ENCODE measurements at places on chromosomes 2 and 18.

DNA sequence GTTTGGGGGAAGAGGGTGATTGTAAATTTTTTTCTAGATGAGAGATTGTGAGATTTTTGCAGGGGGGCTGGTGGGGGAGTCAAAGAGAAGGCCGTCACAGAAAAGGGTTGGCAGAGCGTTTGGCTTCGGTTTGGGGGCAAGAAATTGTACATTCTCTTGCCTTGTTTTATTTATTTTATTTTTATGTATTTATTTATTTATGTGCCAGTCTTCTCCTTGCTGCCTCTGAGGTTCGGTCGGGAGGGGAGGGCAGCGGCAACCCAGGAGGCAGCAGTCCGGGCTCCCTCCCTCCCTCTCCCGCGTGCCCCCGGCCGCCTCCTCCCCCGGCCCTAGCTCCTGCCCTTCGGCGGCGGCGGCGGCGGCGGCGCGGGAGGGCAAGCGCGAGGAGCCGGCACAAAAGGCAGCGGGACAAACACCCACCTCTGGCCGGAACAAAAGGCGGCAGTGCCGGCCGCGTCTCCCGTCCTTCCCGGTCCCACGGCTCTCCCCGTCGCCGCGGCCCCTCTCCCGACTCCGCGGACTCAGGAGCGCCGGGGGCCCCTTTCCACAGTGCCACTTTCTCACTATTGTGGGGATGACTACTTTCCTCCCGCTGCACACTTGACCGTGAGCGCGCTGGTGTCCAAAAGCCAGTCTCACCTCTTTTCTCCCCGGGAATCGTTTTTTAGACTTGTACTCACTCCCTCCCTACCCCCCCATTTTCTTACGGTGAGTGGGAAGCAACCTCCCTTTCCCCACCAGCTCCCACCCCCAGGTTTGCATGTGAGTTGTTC lies 1.2 kb downstream of the BCL11A start:
- DNase-seq: no peak

- DNase-seq: no peak
Observed at GRCh38 chr2:219460424-219460926, 25.8 kb downstream of the SPEG start.

DNA sequence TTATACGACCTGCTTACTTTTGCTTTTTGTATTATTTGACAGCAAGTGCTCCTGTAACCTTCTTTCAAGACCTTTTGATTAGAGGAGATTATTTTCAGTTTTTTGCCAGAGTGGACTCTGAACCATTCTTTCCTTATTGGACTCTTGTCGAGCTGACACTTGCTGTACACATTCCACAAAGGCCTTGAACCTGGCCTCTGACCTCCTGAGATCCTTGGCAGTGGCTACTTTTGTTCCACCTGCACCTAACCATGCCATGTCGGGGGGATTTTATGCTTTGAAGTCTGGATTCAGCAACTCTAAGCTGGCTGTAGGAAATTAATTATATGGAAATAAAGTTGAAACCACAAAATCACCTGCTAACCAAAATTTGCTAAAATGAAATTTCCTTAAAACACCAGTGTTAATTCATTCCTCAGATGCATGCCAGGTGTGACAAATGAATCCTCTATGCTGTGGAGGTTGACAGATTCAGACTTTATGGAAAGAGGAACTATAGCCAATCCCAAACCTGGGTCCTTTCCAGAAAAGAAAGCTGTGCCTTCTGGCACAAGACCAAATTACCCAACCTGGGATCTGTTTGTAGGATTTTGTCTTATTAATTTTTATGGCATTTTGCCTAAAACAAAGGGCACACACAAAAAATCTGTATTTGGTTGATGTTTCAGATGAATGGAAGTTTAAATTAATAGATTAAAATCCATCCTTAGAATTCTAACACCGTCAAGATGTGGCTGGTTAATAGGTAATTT lies 110.4 kb downstream of the CDC42EP3 start:
- no peak for DNase-seq

DNA sequence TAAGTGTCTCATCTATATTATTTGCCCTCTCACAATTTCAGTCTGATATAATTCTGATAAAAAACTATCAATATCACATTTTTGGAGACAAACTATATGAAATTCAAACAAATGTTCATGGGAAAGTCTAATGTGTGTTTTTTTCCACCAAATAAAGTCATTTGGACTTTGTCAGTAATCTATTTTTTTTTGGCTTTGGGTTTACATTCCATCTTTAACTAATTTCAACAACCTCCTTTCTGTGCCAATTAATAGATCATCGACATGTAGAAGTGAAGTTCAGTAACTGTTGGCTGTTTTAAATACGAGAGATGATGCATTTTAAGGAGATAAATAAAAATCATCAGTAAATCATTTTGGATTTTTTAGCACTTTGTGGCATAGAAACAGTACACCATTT lies 1623.0 kb upstream of the ACVR2A start:
- DNase-seq: no peak

DNA sequence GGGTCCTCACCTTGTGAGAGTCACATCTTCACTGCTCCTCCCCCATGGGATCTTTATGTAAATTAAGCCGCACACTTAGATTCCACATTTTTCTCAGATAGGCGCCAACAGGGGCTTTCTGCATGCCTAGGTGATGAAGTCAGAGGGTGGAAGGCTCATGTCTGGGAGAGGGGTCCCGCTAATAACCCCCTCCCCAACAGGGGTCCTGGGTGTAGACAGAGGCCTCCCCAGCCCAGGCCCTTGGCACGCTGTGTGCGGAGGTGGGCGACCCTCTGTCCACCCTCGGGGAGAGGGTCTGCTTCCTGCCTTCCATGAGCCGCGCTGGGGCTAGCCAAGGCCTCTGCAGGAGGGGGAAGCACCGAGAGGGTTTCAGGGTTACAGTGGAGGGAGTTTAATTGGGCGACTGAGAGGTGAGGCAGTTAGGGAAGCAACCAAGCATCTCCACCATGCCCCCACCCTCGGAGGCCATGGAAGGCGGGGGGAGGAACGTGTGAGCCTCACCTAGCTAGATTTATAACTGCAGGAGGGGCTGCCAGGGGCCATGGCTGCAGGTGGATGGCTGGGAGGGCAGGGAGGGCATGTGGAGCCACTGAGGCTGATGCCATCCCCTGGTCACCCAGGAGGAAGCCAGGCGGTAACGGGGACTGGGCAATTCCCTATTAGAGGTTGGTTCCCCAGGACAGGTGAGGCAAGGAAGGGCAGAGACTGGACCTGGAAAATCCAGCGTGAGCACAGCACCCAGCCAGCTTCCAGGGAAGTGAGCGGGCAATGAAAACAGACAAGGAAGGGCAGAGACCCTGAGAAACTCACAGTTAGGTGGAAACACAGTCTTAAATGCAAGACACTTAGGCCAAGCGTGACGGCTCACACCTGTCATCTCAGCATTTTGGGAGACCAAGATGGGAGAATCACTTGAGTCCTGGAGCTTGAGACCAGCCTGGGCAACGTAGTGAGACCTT lies 7.7 kb upstream of the PXDN start:
- no peak for DNase-seq

GRCh38 chr18:78911751-78912283 lies 67.8 kb upstream of the SALL3 start:
- no peak for DNase-seq

- no peak for DNase-seq
Observed at GRCh38 chr18:57441071-57441794, 6.1 kb downstream of the ONECUT2 start.

DNA sequence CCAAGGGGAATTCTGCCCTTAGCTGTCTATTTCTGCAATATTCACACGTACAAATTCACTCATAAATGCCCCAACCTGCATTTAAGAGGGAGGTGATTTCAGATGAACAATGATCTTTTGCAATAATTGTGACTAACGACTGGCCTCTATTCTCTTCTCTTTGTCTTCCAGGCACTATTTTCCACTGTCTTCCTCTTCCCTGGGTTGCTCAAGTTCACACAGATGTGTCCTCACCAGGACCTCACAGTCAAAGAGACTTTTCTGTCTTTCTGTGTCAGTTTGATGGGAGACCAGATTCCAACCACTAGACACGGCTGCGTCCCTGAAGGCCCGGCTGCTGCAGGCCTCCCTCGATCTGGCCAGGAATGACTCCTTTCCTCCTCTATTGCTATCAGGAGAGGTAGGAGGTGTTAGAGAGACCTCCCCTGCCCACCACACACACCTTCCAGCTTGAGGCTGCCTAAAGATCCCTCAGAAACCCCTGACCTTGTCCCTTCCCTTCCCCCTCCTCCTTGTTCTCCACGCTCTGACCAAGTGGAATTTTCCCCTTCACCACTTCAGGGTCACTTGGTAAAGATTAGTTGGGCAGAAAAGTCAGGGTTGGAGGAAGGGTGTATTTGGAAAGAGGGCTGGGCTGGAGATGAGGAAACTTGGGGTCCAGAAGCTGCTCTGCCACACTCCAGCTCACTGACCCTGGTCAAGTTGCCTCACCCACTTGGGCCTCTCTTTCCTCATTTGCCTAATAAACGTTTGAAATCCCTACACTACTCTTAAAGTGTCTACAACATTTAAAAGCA lies 109.2 kb upstream of the COPS8 start:
- DNase-seq: no peak

DNA sequence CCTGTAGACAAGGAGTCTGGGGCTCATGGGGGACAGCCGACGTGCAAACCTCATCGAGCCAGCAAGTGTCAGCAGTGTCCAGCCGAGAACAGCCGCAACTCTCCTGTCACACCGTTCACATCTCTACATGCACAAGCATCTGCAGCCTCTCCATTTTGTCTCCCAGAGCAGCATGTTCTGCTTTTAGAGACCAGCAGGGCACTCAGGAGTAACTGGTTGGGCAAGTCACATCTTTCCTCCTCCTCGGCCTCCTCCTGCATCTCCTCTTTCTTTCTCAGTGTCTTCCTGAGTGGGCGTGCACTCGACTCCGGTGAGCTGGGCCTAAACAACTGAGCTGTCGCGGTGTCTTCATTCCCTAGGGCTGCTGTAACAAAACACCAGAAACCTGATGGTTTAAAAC lies 249.9 kb downstream of the SH3BP4 start:
- DNase-seq: no peak

- no peak for DNase-seq
Observed at GRCh38 chr2:180647621-180648020, 332.8 kb upstream of the UBE2E3 start.

- DNase-seq: no peak
Observed at GRCh38 chr2:172908275-172908674, 167.4 kb upstream of the MAP3K20 start.

GRCh38 chr2:73961823-73962615 lies 22.7 kb upstream of the TET3 start:
- no peak for DNase-seq

- no peak for DNase-seq
Observed at GRCh38 chr2:16745466-16745865, 79.8 kb upstream of the CYRIA start.

- no peak for DNase-seq
Observed at GRCh38 chr2:20704886-20705285, 37.9 kb downstream of the GDF7 start.

DNA sequence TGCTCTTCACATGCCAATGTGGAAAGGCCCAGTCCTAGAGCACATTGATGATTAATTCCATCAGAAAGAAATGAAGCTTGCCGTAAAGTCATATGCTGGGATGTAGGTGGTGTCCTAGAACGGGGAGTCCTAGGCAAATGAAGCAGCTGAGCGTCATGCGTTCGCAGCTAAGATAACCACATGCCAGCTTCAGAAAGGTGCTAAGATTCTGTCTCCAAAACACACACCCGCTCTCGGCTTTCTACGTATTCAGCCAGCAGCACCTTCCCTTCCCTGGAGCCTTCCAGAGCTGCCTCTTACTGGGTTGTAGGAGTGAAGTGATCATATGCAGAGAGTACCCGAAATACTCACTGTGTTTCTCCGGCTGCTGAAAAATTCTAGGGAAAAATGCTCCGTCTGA lies 421.6 kb upstream of the ID2 start:
- DNase-seq: no peak

GRCh38 chr2:237351796-237352195 lies 62.2 kb downstream of the COL6A3 start:
- no peak for DNase-seq

DNA sequence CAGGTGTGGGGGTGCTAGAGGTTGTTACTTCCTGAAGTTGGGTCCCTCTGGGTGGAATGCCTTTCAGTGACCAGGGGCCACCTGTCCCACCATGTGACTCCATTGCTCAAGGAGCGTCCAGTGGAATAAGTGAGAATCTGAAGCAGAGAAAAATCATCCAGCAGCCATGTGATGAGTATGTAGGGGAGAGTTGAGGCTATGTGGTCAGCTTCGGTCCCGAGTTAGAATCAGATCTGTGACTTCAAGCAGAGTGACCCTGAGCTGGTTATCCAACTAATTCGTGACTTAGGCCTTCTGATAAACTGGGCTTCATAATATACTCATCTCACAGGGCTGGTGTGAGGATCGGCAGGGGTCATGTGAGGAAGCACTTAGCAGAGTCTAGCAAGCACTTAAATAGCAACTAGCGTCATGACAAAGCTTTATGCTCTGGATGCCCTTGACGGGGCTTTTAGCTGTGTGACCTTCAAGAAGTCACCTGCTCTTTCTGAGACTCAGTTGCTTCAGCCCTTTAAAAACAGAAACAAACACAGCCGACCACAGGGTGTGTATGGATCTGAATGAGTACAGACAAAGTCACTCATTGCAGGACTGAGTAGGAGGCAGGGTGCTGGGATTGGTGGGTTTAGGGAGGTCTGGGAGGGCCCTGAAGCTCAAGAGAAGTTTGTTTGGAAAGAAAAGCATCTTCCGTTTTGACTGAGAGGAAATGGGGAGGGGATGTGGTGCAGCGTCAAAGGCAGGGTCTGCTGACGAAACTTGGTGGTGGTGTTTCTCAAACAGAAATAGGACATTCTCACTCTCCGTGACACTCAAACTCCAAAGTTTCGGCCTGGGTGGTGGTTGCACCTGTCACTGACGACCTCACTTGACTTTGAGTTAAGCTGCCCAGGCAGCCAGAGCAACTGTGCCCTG lies 264.0 kb upstream of the CXCR4 start:
- no peak for DNase-seq

DNA sequence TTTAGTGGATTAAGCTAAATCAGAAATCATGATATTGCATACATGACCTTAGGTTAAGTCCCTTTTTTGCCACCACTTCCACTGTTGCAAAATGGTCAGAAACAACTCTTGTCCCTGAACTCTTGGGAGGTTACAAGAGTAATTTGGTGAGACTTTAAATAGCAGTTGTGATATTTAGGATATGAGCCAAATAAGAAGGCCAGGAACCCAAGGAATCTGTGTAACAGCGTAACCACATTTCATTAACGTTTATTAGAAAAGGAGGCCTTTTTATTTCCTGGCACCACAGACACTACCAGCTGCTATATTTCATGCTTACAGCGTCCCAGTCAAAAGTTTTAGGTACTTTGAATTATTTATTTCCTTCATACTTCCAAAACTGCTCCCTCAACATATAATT lies 268.0 kb downstream of the GPD2 start:
- no peak for DNase-seq

GRCh38 chr2:164974221-164974620 lies 18.9 kb upstream of the SLC38A11 start:
- no peak for DNase-seq
